ENCODE measurements at places on chromosomes 1 and 21.

DNA sequence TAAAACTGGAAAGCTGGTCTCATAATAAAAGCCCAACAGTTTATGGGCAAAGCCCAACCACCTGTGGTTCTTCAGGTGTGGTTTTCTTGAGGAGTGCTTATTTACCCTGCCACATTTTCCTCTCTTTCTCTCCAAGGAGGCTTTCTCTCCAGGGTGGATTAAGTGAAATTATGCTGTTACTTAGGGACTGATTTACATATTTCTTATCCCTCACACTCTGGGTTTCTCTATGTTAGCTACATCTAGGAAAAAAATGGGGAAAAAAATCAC is 4.8 kb downstream of the TBX19 start:
- DNase-seq = no peak

- no peak for DNase-seq
These were observed 2.0 kb upstream of the PITHD1 start for GRCh38 chr1:23776217-23776616.

GRCh38 chr1:27668121-27668807 is 3.7 kb downstream of the IFI6 start:
- no peak for DNase-seq

DNA sequence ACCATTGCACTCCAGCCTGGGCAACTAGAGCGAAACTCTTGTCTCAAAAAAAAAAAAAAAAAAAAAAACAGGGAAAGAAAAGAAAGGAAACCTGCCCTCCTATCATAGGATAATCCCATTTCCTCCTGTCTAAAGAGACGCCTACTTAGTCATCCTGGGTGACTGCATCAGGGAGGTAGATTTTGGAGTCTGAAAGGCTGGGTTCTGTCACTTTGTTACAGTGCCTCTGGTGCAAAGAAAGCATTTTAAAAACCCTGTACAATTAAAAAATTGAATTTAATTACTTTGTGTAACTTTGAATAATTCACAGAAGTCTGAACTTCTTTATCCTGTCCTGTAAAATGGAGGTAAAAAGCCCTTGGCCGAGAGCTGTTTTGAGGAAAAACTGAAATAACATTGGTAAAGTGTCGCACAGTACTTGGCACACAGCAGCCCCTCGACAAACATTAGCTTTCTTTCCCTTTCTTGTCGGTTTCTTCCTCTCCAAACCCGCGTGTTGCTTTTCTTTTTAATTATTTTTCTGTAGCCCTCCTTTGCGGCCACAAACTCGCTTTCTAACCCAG is 657 bp upstream of the HDAC1 start:
- DNase-seq = no peak

- DNase-seq = no peak
These were observed 68.5 kb downstream of the FOXJ3 start for GRCh38 chr1:42266253-42267135.

DNA sequence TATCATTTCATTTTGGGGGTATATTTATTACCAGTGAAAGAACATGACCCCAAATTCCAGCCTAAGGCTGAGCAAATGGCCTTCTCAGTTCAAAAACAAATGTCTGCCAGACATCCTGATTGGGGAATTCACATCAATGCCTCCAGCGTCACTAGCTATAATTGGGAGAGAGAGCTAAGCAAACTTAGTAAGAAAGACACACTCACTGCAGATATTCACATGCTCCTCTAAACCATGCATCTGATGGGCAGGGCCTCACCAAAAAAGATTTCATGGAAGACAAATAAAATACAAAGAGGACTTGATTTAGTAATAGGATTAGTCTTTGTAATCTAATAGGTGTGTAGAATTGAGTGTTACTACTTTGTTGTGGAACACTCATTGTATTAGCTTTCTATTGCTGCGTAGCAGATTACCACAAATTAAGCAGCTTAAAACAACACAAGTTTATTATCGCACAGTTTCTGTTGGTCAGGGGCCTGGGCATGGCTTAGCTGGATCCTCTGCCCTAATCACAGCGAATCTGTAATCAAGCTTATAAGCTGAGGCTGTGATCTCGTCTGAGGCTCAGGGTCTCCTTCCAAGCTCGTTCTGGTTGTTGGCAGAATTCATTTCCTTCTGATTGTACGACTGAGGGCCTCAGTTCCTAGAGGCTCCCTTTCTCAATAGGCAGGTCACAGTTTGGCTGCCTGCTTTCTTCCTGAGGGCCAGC is 243.0 kb downstream of the PBX1 start:
- DNase-seq = no peak

GRCh38 chr1:31625561-31626222 is 8.2 kb downstream of the HCRTR1 start:
- no peak for DNase-seq

GRCh38 chr1:78664763-78665162 is 15.1 kb downstream of the IFI44 start:
- no peak for DNase-seq

GRCh38 chr1:90605070-90605469 is 112.0 kb downstream of the BARHL2 start:
- no peak for DNase-seq

- DNase-seq = no peak
These were observed 33.5 kb downstream of the EPHA2 start for GRCh38 chr1:16122350-16122881.

- DNase-seq = no peak
These were observed 24.2 kb downstream of the PCAT6 start for GRCh38 chr1:202834771-202835547.

DNA sequence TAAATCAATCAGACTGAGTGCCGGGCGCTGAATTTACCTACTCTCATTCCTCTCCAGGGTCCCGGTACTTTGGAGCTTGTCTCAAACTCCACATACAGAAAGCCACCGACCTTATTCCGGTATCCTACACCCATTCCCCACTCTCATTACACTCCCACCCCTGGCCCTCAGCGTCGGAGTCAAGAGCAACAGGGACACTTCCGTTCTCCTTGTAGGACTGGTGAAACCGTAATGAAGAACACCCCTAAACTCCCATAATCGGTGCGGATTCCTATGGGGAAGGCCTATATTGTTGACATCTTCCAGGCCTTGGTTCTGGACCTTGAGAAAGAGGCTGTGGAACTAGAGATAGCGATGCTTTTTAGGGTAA is 798 bp downstream of the ZBED6 start:
- DNase-seq = no peak

GRCh38 chr21:42426424-42426823 is 22.7 kb downstream of the UBASH3A start:
- no peak for DNase-seq

DNA sequence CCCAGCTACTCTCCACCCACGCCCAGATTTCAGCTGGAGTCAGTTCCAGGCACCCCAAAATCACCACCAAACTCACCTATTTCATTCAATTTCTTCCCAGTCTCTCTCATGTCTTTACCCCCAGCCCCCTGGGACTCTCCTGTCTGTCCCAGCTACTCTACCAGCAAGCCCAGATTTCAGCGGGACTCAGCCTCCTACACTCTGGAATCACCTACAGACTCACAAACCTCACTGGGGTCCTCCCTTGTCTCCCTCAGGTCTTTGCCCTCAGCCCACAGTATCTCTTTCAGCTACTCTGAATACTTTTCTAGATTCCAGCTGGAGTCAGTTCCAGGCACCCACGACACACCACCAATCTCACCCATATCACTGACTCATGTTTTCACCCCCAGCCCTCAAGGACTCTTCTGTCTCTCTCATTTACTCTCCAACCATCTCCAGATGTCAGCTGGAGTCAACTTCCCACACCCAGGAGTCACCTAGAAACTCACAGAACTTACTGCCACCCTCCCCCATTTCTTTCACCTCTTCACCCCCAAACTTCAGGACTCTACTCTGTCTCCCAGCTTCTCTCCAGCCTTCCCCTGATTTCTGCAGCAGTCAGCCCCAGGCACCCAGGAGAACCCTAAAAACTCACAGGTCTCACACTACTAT is 1529.3 kb upstream of the TPTE start:
- no peak for DNase-seq

DNA sequence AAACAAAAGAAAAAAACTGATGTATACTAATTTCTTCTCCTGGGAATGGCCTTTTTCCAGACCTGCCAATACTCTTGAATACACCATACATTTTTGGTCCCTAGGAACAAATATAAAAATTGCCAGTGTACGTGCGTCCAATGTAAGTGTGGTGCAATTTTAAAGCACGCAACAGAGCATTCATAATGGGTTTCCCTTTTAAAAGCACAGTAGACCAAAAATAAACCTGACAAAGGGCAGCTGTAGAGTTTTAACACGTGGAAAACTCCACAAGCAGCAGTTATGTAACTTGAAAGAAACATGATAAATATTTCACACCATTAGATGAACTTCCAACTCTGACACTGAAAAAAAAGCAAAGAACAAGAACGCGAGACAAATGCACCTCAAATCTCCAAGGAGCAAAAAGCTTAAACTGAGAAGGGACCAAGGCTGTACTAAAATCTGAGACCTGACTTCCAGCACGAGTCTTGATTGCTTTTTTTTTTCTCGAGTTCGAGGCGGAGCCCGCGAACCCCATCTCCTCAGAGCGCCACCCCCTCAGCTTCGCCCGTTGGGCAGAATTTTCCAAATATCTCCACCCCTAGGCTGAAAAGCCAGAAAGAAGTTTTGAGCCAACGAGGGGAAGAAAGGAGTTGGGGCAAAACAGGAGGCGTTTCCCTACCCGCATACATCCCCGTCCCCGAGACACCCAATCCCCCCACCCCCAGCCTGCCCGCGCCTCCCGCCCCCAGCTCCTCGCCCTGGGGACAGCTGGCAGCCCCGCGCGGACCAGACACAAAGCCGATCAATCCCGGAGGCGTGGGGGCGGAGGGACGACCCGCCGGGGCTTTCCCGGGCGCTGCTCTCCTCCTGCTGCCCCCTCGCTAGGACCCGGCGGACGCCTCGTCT is at the start of gene JAM2:
Gene JAM2, plus strand, starts transcription at position 599 of the 891 bp plus-strand sequence. CDS start 564 bp downstream, outside the sequence.
- DNase-seq = no peak

- no peak for DNase-seq
These were observed 2.7 kb upstream of the CDC42BPA start for GRCh38 chr1:227321035-227321434.

DNA sequence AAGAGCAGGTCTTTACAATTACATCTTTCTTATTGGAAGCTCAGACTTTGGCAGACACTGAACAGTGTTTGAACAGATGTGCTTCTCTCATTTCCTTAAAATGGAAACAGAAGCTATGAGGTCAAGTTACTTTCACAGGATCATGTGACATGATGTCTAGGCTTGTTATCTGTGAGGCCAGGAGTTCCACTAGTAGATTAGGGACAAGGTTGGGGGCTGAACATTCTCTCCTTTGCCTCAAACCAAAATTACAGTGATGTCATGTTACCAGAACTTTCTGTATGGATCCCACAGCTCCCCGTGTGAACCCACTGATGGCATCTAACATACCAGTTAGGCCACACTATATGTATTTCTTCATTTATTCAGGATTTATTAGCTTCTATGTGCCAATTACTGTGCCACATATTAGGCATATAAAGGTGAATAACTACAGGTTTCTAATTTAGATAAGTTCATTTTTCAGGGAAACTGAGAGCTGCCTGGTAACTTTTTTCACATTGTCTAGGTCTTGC is 6.0 kb downstream of the DYNLT5 start:
- DNase-seq = no peak

GRCh38 chr1:208084764-208085163 is 159.4 kb downstream of the PLXNA2 start:
- no peak for DNase-seq

- no peak for DNase-seq
These were observed 18.4 kb upstream of the TSPAN2 start for GRCh38 chr1:115107516-115108260.

- no peak for DNase-seq
These were observed 11.6 kb downstream of the ARHGEF2 start for GRCh38 chr1:155966750-155967149.

- no peak for DNase-seq
These were observed 1.9 kb upstream of the TRABD2B start for GRCh38 chr1:47999097-47999496.

DNA sequence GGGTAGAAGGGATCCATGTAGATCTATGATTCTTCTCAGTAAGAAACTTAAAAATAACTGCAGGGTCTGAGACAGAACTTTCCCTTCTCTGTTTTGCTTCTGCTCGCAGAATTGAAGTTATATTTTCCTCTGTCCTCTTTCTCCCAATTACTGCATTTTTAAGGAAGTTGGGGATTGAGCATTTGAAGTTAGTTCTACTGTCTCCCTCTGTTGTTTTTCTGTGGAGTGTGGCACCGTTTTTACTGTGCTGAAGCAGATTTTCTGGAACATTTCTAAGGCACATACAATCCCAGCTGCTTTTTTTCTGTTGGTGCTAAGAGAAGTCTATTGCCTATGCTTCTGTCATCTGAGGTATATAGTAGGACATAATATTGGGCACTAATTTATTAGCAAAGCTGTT is 43.3 kb downstream of the RASAL2 start:
- DNase-seq = no peak

DNA sequence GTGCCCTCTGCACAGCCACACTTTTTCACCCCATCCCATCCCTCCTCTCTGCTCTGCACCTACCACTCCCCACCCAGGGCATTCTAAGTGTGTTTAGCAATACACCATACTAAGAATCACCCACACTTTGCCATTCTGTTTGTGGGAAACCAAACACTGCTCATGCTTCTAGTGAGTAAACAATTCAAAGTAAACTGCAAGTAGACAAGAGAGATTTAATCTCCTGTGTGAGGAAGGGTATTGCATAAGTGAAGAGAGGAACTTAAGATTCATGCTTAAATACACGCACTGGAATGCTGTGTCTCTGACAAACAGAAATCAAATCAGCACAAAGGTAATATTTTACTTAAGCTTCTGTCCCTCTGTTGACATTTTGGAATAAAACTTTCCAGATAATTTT is 4.8 kb upstream of the EDARADD start:
- no peak for DNase-seq

DNA sequence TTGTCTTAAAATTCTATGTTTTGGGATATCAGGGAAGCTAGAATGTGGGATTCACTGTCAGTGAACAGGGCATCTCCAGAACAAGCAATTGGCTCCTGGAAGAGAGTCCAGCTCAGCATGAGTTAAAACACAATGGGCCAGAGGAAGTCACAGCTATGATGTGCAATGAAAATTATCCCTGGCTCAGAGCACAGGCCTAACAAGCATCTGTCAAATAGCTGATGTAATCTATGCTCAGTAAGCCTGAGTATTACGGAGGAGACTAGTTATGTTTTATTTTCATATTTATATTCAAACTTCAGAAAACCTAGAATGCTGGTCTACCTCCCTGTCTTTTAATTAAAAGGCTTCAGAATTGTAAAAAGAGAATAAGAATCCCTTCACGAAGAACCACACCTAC is 41.6 kb downstream of the PARP1 start:
- DNase-seq = no peak

- no peak for DNase-seq
These were observed 11.7 kb downstream of the DSCAM start for GRCh38 chr21:40835184-40835694.

- peak; percentile 86 for DNase-seq
These were observed 38.6 kb downstream of the BRINP2 start for GRCh38 chr1:177209357-177209756.

Measured in NCI-H1092 (cell line).